GM04504 (cell line): ENCODE measurements at places on chromosomes 4 and X.

DNA sequence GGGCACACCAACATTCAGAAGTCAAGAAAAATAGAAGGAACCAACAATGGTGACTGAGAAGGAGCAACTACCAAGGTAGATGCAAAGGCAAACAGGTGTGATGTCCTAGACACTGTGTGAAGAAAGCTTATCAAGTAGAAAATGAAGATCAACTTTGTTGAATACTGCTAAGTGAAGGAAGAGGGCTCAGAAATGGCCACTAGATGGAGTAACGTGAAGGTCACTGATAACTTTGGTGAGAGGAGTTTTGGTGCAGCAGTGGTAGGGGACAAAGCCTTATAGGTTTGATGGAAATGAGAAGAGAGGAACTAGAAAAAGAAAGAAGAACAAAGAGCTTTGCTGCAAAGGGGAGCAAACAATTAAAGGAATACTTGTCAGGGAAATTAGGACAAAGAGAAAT, 23.5 kb downstream of the OTC start:
- no peak for DNase-seq

GRCh38 chr4:150158041-150158440, 79.8 kb downstream of the DCLK2 start:
- no peak for DNase-seq

GRCh38 chr4:154417373-154417673, 74.3 kb downstream of the DCHS2 start:
- no peak for DNase-seq

- DNase-seq: no peak
Observed at GRCh38 chr4:114312338-114312737, 286.3 kb upstream of the UGT8 start.

- no peak for DNase-seq
Observed at GRCh38 chrX:123964156-123964834, 2.8 kb downstream of the STAG2 start.

DNA sequence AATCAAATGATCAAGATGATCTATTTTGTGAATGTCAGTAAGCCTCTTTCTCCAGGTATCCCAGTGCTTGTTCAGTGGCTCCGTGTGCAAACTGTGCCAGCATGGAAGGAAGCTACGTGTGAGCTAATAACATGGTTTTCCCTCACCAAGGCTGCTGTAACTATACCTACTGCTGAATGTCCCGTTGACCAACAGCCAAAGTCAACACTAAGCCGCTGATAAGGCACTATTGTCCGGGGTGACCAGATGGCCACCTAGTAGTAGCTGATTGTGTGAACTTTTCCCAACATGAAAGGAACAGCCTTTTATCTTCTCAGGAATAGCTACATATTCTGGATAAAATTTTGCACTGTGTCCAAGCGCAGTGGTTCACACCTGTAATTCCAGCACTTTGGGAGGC, 58.0 kb upstream of the ABCG2 start:
- DNase-seq: no peak

- no peak for DNase-seq
Observed at GRCh38 chr4:47474799-47475198, 10.3 kb upstream of the ATP10D start.

GRCh38 chrX:76931518-76931917, 504.0 kb downstream of the MAGEE1 start:
- DNase-seq: no peak

DNA sequence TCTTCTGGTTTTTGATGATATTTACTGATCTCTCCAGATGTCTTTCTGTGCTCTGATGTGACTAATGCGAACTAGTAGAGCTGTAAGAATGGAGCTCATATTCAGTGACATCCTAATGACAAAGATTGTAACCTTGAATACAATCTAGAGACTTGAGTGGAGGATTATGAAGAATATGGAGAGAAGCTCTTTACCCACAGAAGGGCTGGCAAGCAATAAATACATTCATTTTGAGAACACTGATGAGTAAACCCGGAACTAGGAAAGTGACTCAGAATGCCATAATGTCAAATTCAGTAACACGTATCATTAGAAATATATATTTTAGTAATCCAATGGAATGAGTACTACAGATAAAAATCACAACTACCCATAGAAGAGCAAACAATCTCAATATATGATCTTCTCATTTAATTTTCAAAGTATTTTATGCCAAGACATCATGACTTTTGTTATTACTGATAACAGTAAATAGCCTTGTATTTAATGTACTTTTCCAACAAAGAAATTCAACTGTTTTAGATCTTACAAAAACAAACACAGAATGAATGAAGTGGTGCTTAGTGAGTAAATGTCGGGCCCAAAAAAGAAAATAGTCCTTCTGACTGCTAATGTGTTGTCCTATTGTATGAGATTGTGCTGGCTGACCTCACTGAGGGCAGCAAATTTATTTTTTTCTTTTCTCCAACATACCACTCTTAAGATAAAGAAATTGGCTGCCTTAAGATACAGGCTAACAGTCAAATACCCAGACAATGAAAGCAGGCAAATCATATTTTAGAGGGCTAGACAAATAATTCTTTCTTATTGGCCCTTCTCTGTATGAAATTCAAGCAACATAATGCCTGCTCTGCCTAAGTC, 49.2 kb upstream of the HDAC8 start:
- DNase-seq: no peak

- no peak for DNase-seq
Observed at GRCh38 chr4:113587640-113588275, 173.8 kb downstream of the CAMK2D start.

DNA sequence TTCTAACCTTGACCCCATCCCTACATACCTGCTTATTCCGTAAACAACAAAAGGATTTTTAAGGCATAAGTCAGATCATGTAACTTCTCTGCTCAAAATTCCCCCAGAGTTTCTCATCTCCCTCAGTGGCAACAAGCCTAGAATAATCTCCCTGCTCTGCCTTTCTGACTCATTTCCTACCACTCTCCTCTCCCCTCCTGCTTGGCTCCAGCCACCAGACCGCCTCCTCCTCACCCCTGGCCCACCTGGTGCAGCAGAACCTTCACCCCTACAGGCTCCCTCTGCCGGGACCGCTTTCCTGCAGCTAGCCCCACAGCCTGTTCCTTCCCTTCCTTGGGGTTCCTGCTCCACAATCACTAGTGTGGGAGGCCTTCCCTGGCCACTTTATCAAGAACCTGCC, 32.1 kb downstream of the TSPAN5 start:
- DNase-seq: peak; percentile 65

DNA sequence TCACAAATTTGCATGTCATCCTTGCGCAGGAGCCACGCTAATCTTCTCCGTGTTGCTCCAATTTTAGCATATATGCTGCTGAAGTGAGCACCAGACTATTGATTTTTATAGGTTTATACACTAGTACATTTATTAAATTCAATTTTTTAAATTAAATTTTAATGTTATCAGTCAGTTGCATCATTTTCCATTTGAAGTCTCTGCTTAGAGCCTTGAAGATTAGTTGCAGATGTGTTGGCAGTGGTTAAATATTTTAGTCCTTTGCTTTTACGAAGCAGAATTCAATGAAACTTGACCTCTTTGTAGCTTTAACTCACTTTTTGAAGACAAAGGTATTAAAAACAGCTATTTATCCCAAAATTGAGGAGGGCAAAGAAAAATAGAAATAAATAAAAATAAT, 16.5 kb downstream of the TRAPPC11 start:
- no peak for DNase-seq

- no peak for DNase-seq
Observed at GRCh38 chr4:183861426-183861825, 43.7 kb upstream of the STOX2 start.

DNA sequence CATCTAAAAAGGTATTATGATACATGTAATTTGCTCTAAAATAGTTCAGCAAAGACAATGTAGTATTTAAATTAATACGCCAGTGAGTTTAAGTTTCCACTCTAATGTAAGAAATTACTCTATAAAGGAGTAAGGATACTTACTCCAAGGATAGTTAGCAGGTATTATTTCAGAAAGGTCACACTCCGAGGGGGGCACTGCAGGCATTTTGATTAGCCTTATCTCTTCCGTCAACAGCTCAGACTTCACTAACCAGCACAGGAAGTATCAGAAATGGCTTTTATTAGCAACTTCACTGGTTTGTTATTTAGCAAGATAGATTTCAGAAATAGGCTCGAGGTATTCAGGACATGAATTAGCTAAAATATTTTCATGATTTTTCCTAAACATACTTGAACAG, 127.0 kb downstream of the COX18 start:
- DNase-seq: no peak

DNA sequence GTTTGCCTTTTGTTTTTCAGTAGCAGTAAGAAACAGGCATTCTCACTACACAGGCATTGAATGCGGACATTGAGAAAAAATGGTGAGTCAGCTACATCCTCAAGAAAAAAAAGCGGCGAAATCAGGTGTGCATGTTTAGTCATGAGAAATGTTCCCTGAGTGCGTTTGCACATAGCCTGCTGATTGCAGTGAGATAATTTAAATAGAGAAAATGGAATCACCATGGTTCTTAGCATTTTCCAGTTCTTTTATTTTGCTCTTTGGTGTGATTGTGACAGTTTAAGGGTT, 54.1 kb upstream of the CLDN34 start:
- no peak for DNase-seq

DNA sequence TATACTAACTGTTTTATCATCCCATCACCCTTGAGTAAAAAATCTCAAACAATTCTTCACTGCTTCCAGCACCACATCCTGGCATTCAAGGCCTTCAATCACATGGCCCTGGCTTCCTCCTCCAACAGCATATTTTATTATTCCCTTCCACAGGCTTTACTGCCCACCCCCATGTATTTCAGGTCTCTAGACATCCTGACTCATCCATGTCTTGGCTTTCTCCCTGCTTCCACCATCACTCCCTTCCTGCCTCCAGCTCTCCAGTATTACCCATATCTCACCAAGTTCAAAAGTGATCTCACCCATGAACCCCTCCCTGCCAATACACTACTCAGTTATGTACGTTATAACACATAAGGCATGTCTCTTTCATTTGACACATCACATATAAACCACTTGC, 34.7 kb upstream of the PLAC1 start:
- peak; percentile 54 for DNase-seq

GRCh38 chr4:7000421-7001176, 42.6 kb upstream of the TADA2B start:
- no peak for DNase-seq

DNA sequence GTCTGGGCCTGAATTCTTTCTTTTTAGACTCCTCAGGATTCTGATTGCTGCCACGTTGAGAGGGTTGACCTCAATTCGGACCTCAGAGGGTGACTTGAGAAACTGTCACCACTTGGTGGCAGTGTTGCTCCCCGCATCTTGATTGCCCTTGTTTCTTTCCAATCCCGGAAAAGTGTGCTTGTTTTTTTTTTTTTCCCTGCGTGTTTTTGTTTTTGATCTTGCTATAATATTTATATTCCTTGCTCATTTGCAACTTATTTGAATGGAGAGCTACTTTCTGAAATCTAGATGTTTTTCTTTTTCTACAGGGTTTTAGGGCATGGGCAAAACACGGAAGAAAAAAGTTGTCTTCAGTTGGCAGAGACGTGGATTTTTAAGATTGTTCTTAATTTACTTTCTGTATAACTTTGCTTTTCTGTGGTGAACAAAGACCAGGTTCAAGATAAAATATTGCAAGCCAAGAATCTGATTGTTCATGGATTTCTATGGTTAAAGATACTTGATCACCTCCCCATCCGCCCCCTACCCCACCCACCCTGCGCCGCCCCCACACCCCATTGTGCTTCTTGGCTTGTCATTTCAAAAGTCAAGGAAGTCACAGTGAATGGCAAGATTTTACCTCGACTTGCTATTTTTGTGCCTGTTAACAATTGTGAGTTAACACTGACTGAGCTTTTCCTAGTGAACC, 102.0 kb downstream of the PTTG2 start:
- peak; percentile 54 for DNase-seq
